ENCODE measurements at places on chromosomes 1 and 21.

GRCh38 chr1:197126691-197127090 lies 19.8 kb downstream of the ASPM start:
- no peak for DNase-seq

DNA sequence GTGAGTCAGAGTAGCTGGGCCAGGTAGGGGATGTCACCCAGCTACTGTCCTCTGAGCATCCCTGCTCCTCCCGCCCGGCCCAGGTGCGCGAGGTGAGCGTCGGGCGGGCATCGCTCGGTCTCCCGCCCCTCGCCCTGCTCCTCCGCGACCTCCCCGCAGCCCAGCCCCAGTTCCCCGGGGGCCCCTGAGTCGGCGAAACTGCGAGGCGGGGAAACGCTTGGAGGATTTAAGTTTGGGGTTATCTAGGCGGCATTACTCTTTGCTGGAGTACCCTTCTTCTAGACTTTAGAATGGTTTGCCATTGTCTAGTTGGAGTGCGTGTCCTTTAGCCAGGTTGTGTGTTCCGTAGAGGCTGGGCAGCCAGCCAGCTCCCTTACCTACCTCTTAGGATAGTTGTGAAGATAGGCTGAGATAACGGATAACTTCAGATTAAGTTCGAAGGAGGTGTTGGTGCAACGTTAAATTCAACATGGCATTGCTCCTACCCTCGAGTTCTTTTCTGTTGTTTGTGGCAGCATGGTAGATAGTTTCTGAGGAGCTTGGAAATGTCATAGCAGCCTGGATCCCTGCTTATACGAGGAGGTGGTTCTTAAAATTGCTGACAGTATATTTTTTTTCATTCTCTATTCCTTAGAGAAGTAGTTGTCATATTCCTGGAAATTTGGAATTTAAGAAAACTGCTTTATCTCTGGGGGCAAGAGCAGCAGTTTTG lies 697 bp downstream of the AGO3 start:
- DNase-seq = no peak

- no peak for DNase-seq
These were observed 569.0 kb downstream of the DPYD start for GRCh38 chr1:97351846-97352245.

GRCh38 chr1:198776602-198777029 lies 137.8 kb downstream of the PTPRC start:
- DNase-seq = no peak

GRCh38 chr1:214216021-214216420 lies 64.9 kb upstream of the SMYD2 start:
- DNase-seq = no peak

DNA sequence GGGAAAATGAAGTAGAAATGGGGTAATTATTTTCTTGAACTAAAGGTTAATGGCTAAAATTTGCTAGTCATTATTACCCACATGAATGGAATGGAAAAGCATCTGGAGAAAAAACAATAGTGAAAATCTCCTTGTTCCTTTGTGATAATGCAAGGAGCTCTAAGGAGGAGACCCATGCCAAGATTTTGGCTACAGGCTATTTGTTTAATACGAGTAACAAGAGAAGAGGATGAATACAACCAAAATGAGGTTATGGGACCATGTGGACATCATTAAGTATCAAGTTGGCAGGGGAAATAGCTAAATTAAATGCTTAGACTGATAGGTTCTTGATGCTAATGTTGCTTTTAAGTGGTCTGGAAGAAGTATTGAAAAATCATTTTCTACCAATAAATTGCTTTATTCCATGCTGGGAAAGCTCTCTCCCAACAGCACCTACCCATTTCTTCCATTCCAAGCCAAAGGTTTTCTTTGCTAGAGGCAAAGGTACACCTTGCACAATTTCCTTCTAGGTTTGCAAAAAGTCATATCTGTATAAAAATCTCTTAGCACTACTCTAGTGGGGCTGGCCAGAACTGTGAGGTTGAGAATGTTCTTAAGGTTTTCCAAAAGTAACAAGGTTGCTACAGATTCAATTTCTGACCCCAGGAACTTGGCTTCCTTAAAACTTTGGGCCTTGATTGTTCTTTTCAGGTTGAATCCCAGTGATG lies 100.2 kb downstream of the SMYD2 start:
- DNase-seq = no peak

- DNase-seq = no peak
These were observed 126.4 kb downstream of the DHRS3 start for GRCh38 chr1:12491656-12492055.

- no peak for DNase-seq
These were observed 694 bp upstream of the MRPL9 start for GRCh38 chr1:151763990-151764389.

DNA sequence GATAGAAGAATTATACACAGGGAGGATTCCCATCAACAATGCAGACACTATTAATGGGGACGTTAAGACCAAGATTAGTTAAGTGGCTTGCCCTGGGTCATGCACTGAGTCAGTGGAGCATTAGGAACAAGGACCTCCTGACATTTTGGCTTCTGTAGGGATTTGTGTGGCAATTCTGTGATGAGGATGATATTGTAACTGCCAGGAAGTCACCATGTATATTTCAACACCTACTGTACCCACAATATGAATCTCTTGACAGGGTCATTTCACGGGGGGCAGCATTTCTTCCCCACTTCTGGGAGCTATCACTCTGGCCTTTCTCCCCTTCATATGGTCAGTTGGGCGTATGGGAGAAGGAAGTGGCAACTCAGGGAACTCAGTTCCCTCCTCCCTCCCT lies 134.9 kb downstream of the RUNX1 start:
- DNase-seq = no peak

GRCh38 chr1:9449110-9449627 lies 90.1 kb upstream of the SLC25A33 start:
- no peak for DNase-seq

DNA sequence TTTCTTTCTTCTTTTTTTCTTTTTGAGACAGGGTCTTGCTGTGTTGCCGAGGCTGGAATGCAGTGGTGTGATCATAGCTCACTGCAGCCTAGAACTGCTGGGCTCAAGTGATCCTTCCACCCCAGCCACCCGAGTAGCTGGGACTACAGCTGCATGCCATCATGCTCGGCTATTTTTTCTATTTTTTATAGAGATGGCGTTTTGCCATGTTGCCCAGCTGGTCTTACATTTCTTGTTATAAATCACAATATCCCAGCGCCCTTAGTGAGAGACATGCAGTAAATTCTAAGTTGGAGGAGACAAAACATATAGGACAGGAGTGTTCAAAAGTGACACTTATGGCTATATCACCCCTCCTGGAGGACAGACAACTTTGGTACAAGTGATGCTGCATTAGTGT lies 31.3 kb upstream of the ACTN2 start:
- no peak for DNase-seq

GRCh38 chr1:198211696-198212095 lies 54.9 kb downstream of the NEK7 start:
- DNase-seq = no peak

DNA sequence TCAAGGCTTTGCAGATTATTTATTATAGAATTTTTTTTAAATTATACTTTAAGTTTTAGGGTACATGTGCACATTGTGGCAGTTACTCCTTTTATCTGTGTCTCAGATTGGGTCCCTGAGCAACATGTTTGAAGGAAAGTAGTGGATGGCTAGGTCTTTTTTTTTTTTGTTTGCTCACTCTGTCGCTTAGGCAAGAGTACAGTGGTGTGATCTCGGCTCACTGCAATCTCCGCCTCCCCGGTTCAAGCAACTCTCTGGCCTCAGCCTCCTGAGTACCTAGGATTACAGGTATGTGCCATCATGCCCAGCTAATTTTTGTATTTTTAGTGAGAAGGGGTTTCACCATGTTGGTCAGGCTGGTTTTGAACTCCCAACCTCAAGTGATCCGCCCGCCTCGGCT lies 39.6 kb upstream of the KIF21B start:
- no peak for DNase-seq

DNA sequence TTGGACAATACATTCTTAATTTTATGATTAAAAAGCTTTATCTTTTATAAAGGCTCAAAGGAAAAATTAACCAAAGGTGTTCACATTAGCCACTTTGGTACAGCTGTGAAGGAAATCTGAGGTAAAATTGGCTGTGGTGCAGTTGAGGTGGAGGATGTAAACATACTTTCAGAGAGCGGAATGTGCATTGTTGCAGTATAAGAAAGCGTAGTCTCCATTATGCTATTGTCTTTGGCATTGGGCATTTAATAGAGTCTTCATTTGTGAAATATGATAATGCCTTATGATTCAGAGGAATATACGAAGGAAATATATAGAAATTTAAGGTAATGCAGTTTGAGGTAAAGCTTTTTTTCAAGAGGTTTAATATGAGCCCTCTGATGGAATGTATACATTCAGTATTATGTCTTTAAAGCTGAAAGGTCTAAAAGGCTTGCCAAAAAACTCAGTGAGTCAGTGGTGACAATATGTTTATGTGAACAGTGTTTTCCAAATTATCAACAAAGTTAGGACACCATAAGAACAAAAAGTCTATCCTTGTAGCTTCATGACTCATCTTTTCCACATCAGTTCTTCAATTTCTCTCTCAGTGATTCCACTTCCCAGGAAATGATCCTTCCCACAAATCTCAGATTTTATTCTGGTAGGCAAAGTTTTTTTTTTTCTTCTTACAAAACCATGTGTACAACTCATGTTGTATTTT lies 26.9 kb upstream of the DDR2 start:
- DNase-seq = no peak

DNA sequence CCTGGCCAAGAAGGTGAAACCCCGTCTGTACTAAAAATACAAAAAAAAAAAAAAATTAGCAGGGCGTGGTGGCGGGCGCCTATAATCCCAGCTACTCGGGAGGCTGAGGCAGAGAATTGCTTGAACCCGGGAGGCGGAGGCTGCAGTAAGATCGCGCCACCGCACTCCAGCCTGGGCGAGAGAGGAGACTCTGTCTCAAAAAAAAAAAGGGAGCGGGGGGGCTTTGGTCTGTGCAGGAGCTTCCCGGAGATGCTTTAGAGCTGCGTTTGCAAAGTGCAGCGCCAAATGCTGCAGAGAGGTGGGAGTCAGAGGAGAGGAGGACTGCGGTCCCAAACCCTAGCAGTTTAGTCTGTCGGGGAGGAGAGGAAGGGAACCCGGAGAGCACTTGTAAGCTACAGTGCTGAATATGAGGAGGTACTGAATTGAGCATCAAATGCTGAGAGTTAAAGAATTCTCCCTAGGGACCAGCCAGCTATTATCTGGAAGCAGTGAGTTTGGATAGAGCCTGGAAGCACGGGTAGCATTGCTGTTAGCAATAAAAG lies 569 bp downstream of the FALEC start:
- no peak for DNase-seq

DNA sequence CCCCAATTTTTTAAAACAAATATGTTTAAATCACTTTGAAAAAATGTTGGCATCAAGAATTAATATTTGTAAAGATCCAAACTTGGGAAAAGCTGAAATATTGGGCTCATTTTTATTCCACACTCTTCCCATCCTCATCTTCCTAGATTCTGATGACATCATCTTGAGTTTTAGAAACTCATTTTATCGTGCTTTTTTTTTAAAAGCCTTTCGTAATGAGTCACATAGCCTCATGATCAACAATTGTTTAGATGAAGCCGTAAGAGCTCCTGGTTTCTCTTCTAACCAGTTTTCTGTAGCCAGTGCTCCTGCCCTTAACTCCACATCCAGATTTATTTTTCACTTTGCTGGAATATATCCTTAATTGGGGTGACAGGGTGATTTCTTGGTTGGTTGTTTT lies 78.6 kb downstream of the POFUT2 start:
- no peak for DNase-seq

DNA sequence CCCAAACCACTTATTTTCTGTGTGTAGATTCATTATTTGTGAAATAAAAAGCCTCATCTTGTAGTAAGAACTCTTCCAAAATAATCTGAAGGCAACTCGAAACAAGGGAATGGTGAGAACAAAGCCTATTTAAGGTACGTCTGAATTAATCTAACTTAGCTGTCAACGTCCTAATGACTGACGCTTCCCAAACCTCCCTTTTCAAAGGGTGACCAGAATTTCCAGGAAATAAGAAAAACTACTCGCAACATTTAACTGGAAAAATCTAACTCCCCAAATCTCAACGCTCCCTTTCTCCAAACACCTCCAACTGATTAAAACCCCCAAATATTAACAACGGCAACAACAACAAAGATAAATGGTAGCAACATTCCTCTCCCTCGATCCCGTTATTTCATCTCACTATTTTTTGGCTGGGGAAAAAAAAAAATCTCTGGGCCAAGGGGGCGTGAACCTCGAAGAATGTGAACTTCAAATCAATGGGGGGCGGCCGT lies 693 bp downstream of the SRSF10 start:
- DNase-seq = no peak

DNA sequence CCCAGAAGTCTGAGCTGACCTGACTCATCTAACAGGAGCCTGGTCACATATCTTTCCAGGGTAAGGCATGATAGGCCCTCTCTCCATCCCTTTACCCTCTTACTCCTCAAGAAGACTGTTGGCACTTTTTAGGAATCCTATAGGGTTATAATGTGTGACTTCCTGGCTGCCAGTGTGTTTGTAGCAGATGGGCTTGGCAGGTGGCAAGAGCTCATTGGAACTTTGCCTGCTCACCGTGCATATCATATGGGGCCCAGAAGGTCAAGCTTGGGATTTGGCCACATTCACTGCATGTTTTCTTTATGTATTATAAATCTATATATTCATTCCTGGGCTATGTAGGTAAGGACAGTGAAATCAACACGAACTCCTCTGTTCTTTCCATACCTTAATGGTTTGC lies 5.2 kb downstream of the KAZN start:
- DNase-seq = no peak

GRCh38 chr1:181061891-181062835 lies 26.3 kb upstream of the IER5 start:
- no peak for DNase-seq

DNA sequence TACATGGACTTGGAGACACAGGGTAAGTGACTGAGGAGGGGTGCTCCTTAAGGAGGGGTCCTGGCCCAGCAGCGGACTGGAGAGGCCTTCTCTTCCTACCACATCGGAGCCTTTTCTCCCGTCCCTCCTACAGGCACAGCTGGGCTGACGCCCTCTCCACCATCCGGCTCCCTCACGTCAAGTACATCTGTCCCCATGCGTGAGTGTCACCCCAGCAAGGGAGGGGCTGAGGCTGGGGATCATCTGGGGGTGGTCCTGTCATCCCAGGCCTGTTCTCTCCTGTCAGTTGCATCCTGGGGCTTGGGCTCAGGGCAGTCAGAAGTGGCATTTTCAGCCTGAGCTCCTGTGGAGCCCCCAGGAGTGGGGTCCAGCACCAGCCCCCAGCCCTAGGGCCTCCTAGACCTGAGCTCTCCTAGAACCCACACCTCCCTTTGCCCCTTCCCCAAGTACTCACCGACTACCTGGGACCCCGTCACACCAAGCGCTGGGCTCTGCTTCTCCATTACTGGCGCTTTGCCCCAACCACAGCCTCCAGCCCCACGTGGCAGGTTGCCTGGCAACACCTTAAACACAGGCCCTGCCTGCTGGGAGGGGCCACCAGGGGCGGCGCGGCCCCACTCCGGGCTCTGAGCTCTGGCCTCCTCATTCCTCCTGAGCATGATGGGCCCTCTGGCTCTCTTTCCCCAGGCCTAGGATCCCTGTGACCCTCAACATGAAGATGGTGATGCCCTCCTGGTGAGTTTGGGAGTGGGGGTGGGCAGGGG lies 2.3 kb downstream of the LYPLA2 start:
- DNase-seq = no peak

Measured in RWPE2 (cell line).